ENCODE measurements at places on chromosomes 6 and 20. TPM values are rescaled to one million over a fixed set of nuclear protein-coding genes. Genes with fewer than 3 reads are reported as not detected.

- no peak for DNase-seq
- no peak overlapping the region for H3K4me3 ChIP-seq
- H3K4me1 ChIP-seq, result no peaks in the 10 kb centered on the region
- no peaks in the 10 kb centered on the region for H3K27me3 ChIP-seq
- H3K27ac ChIP-seq, result no peak overlapping the region
- no peaks in the 10 kb centered on the region for H3K36me3 ChIP-seq
These were observed 315.3 kb upstream of the SLC35B3 start for GRCh38 chr6:8750627-8751026.

GRCh38 chr6:38100380-38100779 is 280.9 kb downstream of the ZFAND3 start:
- H3K27me3 ChIP-seq, result no peaks in the 10 kb centered on the region
- no peak for DNase-seq
- H3K36me3 ChIP-seq, result no peaks in the 10 kb centered on the region

DNA sequence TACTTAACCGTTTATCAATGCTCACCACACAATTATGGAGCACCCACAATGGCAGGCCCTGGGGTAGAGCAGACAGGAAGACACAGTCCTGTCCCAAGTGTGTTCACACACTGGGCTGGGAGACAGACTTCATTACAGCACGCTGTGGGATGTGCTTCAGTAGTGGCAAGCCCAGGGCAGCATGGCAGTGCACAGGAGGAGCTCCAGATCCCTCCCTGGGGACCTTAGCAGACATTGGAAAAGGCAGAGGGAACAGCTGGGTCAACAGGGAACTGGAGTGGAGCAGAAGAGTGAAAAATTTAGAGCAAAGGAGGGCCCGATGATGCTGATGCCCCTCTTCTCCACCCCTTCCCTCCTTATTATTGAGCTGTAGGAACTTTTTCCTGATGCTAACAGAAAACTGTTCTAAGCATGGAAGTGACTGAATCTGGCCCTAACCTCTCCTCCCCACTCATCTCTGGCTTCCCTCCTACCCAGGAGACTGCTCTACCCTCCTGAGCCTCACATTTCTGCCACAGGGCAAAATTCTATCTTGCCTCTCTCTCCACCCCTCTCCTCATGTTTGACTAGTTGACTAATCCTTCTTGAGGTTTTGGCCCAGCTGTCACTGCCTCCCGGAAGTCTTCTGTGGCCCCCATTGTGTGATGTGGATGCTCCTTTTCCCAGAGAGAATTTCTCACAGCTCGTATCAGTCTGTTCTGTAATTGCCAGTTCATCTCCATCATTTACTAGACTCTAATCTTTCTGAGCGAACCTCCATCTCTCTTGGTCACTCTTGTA is 41.3 kb upstream of the NOP56 start:
- no peaks in the 10 kb centered on the region for H3K4me1 ChIP-seq
- no peak for DNase-seq
- H3K4me3 ChIP-seq, result no peak overlapping the region
- H3K27me3 ChIP-seq, result no peaks in the 10 kb centered on the region
- H3K36me3 ChIP-seq, result no peaks in the 10 kb centered on the region
- no peak overlapping the region for H3K27ac ChIP-seq

DNA sequence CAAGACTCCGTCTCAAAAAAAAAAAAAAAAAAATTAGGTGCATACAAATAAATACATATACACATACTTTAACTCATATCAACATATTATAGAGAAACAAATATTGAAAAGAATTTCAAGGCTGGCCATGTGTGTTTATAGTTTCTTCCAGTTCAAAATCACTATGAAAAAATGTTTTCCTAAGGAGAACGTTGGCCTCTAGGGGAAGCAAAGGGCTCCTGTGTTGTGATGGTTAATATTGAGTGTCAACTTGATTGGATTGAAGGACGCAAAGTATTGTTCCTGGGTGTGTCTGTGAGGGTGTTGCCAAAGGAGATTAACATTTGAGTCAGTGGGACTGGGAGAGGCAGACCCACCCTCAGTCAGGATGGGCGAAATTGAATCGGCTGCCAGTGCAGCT is 182.0 kb upstream of the AGPAT4 start:
- no peak overlapping the region for H3K27ac ChIP-seq
- no peak for DNase-seq
- H3K4me1 ChIP-seq, result no peaks in the 10 kb centered on the region

DNA sequence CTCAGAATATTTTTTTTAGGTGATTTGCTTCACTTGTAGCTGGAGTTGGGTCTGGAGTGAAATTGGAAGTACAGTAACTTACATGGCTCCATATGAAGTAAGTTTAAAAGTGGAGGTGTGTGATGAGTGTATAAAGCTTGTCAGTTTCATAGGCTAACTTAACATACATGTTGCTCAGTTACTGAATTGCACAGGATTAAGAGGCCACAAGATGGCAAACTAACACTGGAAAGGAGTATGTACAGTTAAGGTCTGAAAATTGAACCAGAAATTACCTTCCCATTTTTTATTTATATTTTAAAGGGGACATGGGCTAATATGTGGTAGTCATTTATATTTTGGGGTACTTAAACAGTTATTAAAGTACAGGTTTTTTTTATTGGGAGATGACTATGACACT is 45.3 kb upstream of the SMIM8 start:
- no peaks in the 10 kb centered on the region for H3K27me3 ChIP-seq
- no peak overlapping the region for H3K4me3 ChIP-seq
- H3K27ac ChIP-seq, result no peak overlapping the region
- no peaks in the 10 kb centered on the region for H3K4me1 ChIP-seq
- DNase-seq, result no peak
- no peaks in the 10 kb centered on the region for H3K36me3 ChIP-seq

DNA sequence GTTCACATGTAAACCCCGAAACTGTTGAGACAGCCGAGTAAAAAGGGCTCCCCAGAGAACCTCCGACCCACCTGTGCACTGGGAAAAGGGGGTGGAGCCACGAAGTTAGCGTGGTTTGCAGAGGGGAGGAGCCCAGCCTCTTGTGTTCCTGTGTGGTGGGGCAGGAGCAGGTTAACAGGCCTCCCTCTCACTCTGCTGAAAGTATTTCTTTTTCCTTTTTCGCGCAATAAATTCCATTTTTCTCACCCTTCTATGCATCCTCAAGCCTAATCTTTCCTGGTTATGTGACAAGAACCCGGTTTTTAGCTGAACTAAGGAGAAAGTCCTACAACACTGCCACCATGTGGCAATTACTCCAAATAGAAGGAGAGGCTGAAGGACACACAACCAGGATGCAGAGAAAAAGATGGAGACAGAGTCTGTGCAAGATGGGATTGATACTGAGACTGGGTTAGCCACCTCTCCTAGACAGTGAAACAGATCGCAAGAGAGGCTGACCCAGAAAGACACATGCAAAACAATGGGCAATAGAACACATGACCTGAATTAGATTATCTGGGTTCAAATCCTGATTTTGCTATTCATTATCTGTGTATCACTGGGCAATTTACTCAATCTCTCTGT is 168.7 kb upstream of the PRSS16 start:
- peak overlapping the region; percentile 67 for H3K4me3 ChIP-seq
- H3K27ac ChIP-seq, result no peak overlapping the region
- peaks cover 2% of the 10 kb centered on the region for H3K27me3 ChIP-seq
- no peaks in the 10 kb centered on the region for H3K36me3 ChIP-seq

DNA sequence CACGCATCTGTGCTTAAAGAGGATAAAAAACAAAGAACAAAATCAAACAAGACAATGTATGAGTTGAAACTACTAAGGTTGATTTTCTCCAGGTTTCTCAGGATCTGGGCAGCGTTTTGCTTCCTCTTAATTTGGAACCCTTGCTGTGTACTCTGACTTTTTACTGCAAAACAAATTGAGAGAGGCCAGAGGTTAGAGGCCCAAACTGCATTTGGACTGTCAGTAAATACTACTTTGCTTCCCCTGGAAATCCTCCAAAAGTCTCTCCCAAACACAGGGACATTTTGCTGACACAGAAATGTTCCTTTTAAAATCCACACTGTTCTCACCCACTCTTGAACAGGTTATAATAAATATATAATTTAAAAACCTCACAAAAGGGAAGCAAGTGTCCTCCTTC is 1.1 kb downstream of the ARG1 start:
- H3K36me3 ChIP-seq, result peaks cover 4% of the 10 kb centered on the region
- no peaks in the 10 kb centered on the region for H3K4me1 ChIP-seq
- H3K27me3 ChIP-seq, result no peaks in the 10 kb centered on the region
- no peak for DNase-seq
- no peak overlapping the region for H3K27ac ChIP-seq

TULP4 gene
- 114 TPM for total RNA-seq

DNA sequence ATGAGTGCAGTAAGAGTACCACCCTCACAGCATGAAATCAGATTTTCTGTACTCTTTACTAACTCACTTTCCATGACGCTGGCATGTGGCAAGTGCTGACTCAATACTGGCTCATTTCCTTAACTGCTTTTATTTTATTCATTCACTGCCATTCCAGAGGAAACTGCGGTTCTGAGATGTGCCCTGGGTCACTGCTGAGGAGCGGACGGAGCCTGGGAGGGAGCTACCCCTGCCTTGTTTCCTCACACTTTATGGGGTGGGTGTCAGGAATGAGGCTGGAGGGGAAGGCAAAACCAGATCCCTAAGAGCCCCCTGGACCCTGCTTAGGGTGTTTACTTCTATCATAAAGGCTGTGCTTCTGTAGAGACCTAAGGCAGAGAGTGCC is 14.4 kb downstream of the NT5E start:
- H3K4me1 ChIP-seq, result peaks cover 7% of the 10 kb centered on the region
- DNase-seq, result no peak
- no peaks in the 10 kb centered on the region for H3K36me3 ChIP-seq
- no peaks in the 10 kb centered on the region for H3K27me3 ChIP-seq
- H3K4me3 ChIP-seq, result no peak overlapping the region

- no peaks in the 10 kb centered on the region for H3K36me3 ChIP-seq
- no peak overlapping the region for H3K27ac ChIP-seq
- no peak for DNase-seq
These were observed 88.3 kb upstream of the KCNQ5 start for GRCh38 chr6:72533606-72534005.

RTEL1 gene
- total RNA-seq, result 37.7 TPM

- H3K27ac ChIP-seq, result no peak overlapping the region
- no peaks in the 10 kb centered on the region for H3K36me3 ChIP-seq
- H3K27me3 ChIP-seq, result no peaks in the 10 kb centered on the region
- no peaks in the 10 kb centered on the region for H3K4me1 ChIP-seq
- DNase-seq, result no peak
- H3K4me3 ChIP-seq, result no peak overlapping the region
These were observed 42.3 kb downstream of the RALGAPB start for GRCh38 chr20:38514947-38515346.

CNKSR3 gene
- 63.1 TPM for total RNA-seq

- peak overlapping the region; percentile 94 for H3K27ac ChIP-seq
- no peaks in the 10 kb centered on the region for H3K36me3 ChIP-seq
- DNase-seq, result peak; percentile 84
- H3K4me1 ChIP-seq, result peaks cover 61% of the 10 kb centered on the region
These were observed 38.4 kb downstream of the ZMYND8 start for GRCh38 chr20:47318027-47318585.

DNA sequence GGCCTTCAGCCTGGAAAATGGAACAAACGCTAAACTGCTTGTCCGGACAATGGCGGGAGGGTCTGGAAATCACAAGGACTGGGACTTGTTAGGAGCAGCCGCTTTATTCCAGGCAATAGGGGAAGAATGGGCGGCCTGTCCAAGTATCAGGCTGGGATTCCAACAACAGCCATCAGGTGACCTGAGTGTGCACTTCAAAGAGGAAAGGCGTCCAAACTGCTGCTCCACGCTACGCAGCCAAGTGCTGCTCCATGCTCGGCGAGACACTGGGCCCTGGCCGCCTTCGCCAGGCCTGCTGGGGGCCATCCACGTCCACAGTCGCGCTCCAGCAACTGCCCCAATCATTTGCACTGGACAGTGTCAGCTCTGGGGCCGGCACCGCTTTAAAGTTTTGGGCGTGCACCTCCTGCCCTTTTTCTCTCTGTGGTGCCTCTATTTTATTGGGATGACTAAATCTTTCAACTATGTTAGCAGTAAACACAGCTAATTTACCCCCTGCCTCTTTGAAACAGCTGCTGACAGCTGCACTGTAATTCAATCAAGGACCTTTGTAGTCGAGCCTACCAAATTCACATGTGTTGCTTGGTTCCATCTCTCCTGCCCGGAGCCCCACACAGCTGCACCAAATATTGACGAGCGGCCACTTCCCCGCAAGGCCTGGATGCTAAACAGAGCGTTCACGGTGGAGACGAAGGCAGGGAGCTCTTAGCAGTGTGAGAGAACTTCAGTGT is 98.3 kb downstream of the BMP7 start:
- H3K27me3 ChIP-seq, result no peaks in the 10 kb centered on the region
- H3K4me3 ChIP-seq, result no peak overlapping the region
- DNase-seq, result peak; percentile 92

GRCh38 chr6:49550492-49551077 is at the start of gene C6orf141:
TSS of gene C6orf141 (plus strand) at chr6:49550668. CDS start at chr6:49550793, 125 bp downstream.
- peaks cover 13% of the 10 kb centered on the region for H3K4me1 ChIP-seq
- H3K36me3 ChIP-seq, result no peaks in the 10 kb centered on the region
- peak within 1 kb of the TSS; percentile 58 for H3K4me3 ChIP-seq

BPIFB2 gene
- total RNA-seq, result not detected

GRCh38 chr6:16162003-16162402 is 33.1 kb downstream of the MYLIP start:
- H3K27me3 ChIP-seq, result no peaks in the 10 kb centered on the region
- no peaks in the 10 kb centered on the region for H3K36me3 ChIP-seq
- no peaks in the 10 kb centered on the region for H3K4me1 ChIP-seq
- no peak for DNase-seq

DNA sequence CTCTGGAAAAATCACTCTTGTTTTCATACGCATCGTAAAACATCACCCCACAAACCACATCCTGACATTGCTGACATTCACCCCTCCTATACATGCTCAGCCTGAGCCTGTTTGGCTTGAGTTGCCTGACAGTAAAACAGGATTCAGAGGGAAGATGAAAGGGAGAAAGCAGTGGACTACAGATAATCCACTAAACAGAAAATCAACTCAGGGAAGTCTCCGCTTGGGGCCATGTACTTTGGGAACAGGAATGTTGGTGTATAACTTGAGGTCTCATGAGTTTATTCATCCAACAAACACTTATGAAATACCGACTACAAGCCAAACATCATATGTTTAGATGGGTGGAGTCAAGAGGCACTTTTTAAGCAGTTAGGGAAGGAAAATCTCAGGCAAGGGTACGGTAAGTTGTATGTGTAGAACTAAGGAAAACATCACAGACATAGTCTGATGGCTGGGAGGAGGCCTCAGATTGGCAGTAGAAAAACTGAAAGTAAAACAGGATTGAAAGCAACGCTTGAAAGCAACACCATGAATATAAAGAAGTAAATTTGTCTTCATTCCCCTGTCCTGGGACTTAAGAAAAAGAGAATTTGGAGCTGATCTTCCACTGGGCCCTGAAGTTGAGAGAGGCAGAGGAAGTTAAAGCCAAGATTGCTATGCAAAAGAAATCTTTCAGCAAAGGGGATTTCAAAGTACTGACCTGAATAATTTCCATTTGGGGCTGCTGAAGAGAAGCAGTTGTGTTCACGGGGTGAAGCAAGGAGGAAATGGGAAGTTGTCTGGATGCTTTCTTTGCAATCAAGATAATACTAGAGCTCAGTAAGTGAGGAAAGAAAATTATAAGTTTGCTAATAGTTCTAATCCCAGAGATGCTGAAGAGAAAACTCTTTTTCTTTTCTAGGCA is 28.8 kb downstream of the PDE7B start:
- H3K27me3 ChIP-seq, result no peaks in the 10 kb centered on the region
- DNase-seq, result no peak
- peak overlapping the region; percentile 41 for H3K27ac ChIP-seq
- H3K4me1 ChIP-seq, result no peaks in the 10 kb centered on the region
- peak overlapping the region; percentile 54 for H3K4me3 ChIP-seq
- no peaks in the 10 kb centered on the region for H3K36me3 ChIP-seq

CD109 gene
- total RNA-seq, result 19.0 TPM

APOM gene
- total RNA-seq, result 4.6 TPM

GRCh38 chr6:108616544-108616943 is 55.8 kb downstream of the FOXO3 start:
- H3K36me3 ChIP-seq, result no peaks in the 10 kb centered on the region
- DNase-seq, result no peak
- no peak overlapping the region for H3K4me3 ChIP-seq
- H3K27ac ChIP-seq, result no peak overlapping the region
- no peaks in the 10 kb centered on the region for H3K27me3 ChIP-seq

CEP162 gene
- total RNA-seq, result 14.6 TPM

EYS gene
- total RNA-seq, result not detected
